Cerebellum (tissue), 4 donors: ENCODE measurements at places on chromosomes 1 and 21.

DNA sequence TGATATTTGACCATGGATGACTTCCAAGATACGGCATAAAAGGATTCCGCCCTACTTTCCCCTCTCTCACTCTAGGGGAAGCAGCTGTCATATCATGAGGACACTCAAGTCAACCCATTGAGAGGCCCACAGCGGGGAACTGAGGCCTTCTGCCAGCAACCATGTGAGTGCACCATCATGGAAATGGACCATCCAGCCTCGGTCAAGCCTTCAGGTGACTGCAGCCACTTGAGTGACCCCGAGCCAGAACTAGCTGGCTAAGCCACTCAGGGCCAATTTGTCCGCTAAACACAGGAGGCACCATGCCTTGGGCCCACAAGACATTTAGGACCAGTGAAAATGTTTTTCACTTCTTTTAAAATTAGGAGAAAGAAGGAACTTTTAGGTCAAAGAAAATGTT is 11.1 kb upstream of the GJB5 start:
- no peak for DNase-seq

DNA sequence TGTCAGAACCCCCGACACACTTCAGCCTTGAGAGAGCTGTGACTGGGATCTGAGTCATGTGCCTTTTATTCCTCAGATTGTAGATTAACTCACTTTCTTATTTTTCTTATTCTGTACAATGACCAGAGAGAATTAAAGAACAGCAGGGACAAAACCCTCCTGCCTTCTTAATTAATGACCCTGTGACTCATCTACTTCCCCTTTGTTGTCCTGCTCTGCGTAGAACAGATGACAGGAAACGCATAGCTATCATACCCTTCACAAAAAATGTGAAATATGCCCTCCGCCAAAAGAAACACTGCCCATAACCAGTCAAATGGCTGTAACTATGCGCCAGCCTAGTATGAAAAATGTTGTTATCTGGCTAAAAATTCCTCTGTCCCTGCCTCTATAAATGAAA is 9.1 kb upstream of the PADI2 start:
- no peak for DNase-seq

GRCh38 chr21:37181059-37181458 is 86.1 kb downstream of the VPS26C start:
- DNase-seq, result no peak

- no peak for DNase-seq
These were observed 65.8 kb upstream of the RAB4A start for GRCh38 chr1:229204921-229205777.

DNA sequence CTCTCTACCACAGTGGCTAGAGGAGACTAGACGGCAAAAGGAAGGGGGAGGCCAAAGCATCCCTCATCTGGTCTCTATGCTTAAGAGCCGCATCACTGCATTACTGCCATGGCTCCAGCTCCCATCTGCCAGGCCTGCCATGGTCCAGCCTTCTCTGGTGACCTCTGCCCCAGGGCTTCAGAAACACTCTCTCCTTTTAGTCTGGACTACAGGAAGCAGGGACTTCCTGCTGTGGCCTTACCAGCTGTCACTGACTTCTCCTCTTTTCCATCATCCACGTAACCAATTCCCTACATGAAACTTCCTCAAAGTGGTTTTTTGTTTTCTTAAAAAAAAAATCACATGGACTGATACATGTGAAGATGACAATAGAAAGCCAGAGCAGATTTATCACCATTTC is 323.1 kb upstream of the NFIA start:
- no peak for DNase-seq

DNA sequence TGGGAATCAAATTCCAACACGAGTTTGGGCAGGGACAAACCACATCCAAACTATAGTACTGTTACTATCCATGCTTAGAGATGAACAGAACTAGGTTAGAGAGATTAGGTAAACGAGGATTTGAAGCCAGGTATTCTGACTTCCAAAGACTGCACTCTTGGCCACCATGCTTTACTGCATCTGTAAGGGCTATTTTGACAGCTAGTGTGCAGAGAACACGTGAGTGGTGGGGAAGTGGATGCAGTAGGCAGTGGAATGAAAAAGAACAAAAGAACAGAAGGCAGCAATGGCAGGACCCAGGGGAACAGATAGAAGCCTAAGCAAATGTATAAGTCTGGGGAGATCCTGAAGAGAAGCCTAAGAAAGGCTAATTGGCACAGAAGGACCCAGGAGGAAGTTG is 59.1 kb upstream of the GJA8 start:
- DNase-seq, result no peak

DNA sequence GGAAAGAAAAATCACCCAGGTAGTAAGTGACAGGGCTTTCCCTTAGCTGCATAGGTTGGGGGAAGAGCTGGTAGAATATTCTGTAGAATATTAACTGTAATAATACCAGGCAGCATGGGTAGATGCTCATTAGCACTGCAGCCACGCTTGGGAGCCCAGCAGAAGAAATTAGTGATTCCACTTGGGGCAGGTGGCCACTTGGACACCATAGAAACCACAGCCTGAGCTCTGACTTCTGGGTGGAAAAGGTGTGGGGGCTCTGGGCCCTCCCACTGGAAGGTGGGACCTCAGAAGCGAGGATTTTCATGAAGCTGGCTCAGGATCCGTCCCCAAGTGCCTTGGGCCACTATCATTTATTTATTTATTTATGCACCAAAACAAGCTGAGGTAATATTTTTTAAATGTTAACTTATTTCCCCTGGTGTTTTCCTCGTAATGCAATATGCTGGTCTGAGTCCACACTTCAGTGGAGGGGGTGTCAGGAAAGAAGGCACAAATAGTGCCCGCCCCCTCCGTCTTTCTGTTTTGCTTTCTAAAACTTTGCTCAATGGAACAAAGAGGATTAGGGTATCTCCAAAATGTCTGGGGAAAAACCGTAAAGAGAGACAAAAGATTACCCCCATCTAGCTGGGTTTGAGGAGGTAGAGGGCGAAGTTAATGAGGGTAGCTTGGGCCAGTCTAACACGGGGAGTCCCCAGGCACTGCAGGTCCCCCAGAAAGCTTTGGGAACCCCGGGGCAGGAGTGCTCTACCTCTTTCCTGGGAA is 75.2 kb upstream of the GADD45A start:
- no peak for DNase-seq

- no peak for DNase-seq
These were observed 51.9 kb upstream of the C8B start for GRCh38 chr1:57017717-57018116.

DNA sequence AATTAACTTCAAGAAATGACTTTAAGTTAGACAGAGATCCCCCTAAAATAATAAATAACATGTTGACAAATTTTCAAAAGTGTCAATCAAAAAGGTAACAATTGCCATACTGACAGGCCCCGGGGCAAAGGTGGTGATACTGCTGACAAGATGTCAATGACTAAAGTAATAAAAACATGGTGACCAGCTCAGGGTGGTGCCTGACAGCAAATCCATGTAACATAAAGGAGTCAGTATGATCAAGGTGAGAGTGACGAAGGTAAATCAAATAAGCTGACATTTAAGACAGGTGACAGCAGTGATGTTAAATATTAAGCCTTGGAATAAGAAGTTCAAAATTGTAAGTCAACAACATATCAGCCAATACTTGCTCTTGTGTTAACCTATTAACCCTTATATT is 387.5 kb downstream of the DPYD start:
- DNase-seq, result no peak

DNA sequence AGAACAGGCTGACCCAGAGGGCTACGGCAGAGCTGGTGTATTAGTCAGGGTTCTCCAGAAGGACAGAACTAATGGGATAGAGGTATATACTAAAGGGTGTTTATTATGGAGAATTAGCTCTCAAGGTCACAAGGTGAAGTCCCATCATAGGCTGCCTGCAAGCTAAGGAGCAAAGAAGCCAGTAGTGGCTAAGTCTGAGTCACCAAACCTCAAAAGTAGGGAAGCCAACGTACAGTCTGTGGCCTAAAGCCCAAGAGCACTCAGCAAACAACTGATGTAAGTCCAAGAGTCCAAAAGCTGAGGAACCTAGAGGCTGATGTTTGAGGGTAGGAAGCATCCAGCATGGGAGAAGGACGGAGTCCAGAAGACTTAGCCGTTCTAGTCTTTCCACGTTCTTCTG is 179.2 kb downstream of the BACH1 start:
- DNase-seq, result no peak

GRCh38 chr1:25478633-25479032 is 47.9 kb downstream of the MACO1 start:
- no peak for DNase-seq

GRCh38 chr1:216531263-216532239 is 108.3 kb upstream of the USH2A start:
- no peak for DNase-seq

GRCh38 chr21:31945141-31945540 is 72.3 kb downstream of the HUNK start:
- DNase-seq, result no peak

- peak; percentile 4 for DNase-seq
These were observed 39.0 kb downstream of the MRPL39 start for GRCh38 chr21:25568246-25568645.

- no peak for DNase-seq
These were observed 169.8 kb upstream of the CXADR start for GRCh38 chr21:17343055-17343454.

- DNase-seq, result no peak
These were observed 98.4 kb upstream of the WNT4 start for GRCh38 chr1:22241250-22241649.

- DNase-seq, result no peak
These were observed 11.4 kb downstream of the AGMAT start for GRCh38 chr1:15573477-15573876.

GRCh38 chr1:227759341-227760300 is 24.4 kb downstream of the SNAP47 start:
- no peak for DNase-seq

DNA sequence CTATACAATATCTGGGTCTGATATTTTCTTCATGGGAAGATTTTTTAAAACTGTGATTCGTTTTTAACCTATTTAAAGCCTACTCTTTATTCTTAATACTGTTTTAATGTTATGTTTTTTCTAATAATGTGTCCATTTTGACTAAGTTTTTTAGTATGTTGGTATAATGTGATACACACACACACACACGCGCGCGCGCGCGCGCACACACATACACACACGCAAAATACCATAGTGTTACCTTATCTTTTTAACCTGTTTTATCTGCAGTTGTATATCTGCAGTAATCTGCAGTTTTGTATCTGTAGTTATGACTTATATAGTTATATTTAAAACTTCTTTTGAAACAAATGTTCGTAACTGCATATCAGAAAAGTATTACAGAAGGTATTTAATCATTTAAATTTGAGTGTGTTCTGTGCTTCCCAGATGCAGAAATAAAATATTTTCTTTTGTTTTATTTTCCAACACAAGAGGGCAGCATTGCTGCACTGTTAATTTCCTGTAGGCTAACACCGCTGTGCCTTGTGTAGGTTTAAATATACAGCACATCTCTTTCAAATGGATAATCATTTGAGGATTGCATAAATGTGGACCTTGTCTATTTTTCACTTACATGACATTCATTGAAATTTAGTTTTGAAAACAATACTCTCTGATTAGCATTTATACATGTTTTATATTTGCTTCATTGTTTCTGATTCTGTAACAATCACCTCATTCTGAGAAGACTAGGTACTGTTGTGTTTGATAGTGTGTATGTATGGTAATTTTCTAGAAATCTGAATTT is 166.1 kb downstream of the PDE4B start:
- DNase-seq, result peak; percentile 31

GRCh38 chr1:22944346-22945055 is 28.2 kb downstream of the LACTBL1 start:
- no peak for DNase-seq

- DNase-seq, result no peak
These were observed 111.7 kb downstream of the DISP1 start for GRCh38 chr1:222926566-222926965.

DNA sequence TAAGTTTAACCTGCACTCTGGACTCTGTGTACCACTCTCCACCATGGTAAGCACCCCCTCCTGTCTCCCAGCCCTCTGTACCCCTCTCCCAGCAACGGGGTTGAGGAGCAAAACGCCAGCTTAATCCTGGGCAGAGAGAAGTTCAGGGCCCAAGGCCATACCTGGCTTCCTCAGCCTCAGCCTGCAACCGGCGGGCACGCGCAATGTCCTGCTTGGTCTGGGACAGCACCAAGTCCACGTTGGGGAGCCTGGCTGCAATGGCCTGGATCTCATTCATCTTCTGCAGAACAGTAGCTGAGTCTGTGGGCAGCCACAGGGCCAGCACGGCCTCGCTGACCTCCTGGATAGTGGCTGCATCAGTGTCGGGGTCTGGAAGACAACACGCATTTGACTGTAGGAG is 33.9 kb downstream of the LAMB3 start:
- DNase-seq, result no peak

- DNase-seq, result no peak
These were observed 1091.6 kb downstream of the TTLL7 start for GRCh38 chr1:82907313-82907712.

DNA sequence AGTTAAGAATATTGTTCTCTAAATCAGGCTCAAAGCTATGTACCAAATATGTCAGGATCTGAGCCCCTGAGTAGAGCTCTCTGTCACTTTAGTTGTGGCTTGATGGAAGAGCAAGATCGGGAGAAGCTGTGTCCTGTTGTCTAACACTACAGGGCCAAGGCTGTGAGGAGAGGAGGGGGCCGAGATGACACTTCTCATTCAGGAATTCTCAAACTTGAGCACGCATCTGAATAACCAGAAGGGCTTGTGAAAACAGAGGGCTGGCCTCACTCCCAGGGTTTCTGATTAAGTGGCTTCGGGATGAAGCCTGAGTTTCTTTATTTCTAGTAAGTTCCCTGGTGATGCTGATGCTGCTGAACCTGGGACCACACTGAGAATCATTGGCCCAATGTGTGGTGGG is 209.2 kb upstream of the DAB1 start:
- DNase-seq, result no peak

- peak; percentile 83 for DNase-seq
These were observed at the start of gene RIIAD1 for GRCh38 chr1:151720974-151721787. RIIAD1 (plus strand) TSS chr1:151721522; CDS start chr1:151721537, 15 bp downstream.

DNA sequence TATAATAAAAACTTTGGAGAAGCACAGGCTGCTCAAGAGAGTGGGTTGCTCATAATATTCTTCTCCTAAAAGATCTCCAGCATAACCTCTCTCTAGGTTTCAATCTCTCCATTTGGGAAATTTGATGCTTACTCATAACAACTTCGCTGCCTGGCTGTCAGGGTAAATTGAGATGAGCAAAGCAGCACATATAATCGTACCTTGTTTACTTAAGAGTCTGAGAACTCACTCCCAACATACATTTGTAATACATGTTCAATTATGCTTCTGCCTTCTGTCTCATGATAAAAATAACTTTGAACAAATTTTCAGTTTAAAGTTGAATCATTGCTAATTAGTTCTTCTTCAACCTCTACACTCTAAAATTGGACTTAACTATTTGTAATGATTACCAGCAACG is 68.9 kb downstream of the DUSP10 start:
- no peak for DNase-seq
